ENCODE measurements at places on chromosomes 3 and 15.

- no peak for DNase-seq
Observed at GRCh38 chr15:92796161-92796611, 103.9 kb upstream of the CHD2 start.

GRCh38 chr3:49279376-49279775, 2.3 kb upstream of the C3orf62 start:
- DNase-seq, result no peak

DNA sequence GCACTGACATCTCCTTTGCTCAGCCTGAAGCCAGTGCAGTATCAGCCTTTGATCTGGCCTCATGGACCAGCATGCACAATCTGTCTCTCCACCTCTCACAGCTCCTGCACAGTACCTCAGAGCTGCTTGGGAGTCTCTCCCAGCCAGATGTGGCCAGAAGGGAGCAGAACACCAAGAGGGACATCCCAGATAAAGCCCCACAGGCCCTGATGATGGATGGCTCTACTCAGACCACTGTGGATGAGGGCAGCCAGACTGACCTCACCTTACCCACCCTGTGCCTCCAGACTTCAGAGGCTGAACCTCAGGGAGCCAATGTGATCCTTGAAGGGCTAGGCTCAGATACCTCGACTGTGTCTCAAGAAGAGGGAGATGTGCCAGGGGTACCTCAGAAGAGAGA, 44.4 kb downstream of the CDAN1 start:
- DNase-seq, result no peak

DNA sequence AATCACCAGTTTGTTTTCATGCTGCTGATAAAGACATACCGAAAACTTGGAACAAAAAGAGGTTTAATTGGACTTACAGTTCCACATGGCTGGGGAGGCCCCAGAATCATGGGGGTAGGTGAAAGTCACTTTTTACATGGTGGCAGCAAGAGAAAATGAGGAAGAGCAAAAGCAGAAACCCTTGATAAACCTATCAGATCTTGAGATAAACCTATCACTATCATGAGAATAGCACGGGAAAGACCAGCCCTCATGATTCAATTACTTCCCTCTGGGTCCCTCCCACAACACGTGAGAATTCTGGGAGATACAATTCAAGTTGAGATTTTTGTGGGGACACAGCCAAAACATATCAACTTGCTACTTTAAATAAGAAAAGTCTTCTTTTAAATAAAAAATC, 28.9 kb downstream of the CD200R1L start:
- DNase-seq, result no peak

DNA sequence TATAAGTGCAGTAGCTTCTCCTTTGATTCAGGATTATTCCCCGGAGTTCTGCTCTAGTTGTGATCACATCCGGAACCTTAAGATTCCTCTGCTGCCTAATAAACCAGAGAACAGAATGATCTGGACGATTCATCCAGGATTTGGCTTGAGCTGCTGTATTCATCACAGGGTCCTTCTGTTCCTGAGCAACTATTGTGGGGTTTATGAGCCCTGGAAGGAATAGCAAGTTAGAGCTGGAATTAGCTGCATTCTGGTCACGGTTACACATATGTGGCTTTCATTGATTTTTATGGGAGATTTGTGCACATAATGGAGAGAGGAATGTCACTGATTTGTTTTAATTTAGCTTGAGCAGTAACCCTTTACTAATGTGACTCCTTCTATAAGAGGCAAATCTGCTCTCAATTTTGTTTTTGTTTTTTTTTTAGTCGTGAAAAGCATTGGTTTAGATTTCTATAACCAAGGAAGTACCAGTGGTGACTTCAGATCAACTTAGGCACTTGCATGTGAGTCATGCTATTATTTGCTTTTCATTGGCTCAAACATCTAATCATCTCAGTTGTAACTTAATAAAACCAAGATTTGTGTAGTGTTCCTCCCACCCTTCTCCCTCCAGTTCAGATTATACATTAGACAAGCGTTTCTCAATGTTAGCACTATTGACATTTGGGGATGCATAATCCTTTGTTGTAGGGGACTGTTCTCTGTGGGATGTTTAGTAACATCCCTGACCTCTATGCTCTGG, 148.5 kb downstream of the OTOL1 start:
- no peak for DNase-seq

- no peak for DNase-seq
Observed at GRCh38 chr15:53591041-53591440, 168.4 kb downstream of the WDR72 start.

GRCh38 chr15:35206060-35206675, 121.1 kb upstream of the NANOGP8 start:
- no peak for DNase-seq

DNA sequence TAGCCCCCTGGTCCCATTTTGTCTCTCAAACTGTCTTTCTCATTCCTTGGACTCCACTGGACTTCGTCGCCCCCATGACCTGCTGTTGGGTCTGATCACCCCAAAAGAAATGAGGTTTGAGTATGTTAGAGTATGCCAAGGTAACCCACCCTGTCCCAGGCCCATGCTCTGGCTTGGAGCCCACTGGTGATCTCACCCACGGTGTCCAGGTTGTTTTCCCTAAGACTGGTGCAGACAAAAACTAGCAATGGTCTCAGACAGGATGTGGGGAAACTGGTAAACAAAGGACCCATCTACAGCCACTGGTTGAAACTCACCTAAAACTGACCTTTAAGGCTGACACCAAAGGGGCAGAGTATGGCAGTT, 38.9 kb downstream of the EFCAB12 start:
- DNase-seq, result no peak

DNA sequence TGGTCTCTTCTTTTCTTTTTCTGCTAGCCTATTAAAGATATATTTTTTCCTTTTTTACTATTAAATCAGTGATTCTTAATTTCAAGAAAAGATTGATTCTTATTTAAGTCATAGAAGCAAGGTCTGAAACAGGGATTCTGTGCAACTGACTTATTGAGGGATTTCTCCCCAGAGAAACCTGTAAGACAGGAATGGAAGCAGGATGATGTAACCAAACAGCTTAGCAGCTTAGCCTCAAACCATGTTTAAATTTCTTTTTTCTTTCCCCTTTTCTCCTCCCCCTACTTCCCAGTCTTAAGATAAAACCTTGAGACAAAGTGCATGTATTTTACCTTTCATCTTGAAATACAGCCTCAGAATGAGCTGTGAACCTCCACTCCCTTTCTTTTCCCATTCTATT, 322.8 kb downstream of the NEK10 start:
- no peak for DNase-seq

DNA sequence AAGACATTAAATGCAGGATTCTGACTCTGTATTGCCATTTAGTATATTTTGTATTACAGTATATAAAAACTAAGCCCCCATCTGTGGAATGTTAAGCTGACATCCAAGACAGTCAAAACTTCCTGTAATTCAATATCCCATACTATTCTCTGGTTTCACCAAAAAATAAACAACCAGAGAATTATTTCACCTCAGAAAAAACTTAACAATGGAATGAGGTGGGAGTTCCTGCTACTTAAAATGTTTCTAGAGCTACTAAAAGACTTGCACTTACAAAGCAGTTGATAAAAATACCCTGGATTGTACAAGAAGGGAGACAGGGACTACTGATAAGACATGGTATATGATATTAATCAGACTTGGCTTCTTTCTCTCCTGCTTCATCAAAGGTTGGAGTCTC, 8.3 kb downstream of the ARL13B start:
- no peak for DNase-seq

DNA sequence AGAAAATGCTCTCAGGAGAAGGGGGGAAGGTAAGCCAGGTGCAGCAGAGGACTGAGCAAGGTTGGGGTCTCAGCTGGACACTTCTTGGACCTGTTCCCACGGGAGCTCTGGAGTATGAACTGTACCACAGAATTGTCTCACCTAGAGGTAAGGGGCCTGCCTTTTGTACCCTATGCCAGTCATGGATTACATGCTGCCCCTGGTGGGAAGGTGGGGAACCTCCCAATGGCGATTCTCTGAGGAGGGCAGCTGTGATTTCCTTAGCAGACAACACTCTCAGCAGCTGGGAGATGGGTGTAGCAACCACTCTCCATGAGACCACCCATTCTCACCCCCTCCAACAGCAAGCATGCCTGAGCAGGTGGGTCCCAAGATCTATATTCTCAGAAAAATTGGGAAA, 329.4 kb upstream of the CTNNB1 start:
- no peak for DNase-seq

GRCh38 chr15:79923079-79923514, 26.3 kb upstream of the MTHFS start:
- peak; percentile 45 for DNase-seq

DNA sequence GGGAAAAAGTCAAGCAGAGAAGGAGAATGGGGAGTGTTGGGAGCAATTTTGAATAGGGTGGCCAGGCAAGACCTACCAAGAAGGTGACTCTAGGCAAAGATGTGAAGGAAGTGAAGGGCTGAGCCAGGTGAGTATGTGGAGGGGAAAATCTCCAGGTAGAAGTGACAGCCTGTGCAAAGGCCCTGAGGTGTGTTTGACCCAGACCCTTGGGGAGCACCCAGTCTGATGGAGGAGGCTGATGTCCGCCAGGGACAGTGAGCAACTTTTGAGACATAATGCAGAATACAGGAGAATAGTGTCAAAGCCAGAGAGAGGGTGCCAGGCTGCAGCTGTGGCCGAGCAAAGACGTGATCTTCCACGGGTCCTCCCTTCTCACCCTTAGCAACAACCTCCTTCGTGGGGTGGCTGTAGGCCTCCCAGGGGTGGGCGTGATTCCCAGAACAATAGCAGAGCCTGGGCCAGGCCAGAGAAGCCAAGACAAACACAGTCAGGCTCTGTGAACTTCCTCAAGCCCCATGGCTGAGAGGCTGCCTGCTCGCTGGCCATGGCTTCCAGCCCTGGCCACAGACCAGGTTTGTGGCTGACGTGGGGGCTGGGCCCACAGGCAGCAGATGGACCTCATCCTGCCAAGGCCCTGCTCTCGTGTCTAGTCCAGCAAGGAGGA, 58.1 kb downstream of the SLC6A6 start:
- DNase-seq, result peak; percentile 41

- peak; percentile 78 for DNase-seq
Observed at GRCh38 chr15:51736751-51737521, 519 bp downstream of the LYSMD2 start.

GRCh38 chr3:160703974-160704373, 27.0 kb downstream of the ARL14 start:
- no peak for DNase-seq

- DNase-seq, result no peak
Observed at GRCh38 chr3:155367506-155367905, 74.0 kb upstream of the STRIT1 start.

DNA sequence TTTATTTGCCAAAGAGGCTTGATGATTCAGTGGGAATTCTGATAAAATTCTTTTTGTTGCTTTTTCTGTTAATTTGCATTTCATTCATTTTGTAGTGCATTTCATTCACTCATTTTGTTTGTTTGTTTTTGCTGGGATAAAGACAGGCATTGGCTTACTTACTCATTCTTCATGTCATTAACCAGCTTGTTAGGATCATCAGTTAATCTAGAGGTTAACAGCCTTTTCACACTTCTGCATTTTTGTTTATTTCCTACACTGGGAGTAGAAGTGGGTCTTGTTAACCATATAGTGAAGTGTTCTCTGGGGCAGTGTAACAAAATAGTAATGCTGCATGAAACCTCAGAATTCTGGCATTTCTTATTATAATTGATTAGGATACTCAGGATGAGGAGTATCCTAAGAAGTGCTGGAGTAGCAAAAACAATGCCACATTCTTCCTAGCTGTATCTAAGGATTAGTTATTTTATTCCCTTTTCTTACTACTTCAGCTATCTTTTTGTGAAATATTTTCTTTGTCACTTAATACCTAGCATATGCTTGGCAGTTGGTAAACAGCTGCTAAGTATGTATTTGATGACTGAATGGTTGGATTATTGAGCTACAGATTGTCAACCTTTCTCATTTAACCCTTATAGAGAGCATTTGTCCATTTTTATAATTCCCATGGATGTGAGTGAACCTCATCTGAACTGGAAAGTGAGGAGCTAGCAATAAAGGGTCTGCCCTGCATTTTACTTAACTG, 135.7 kb upstream of the LRRFIP2 start:
- DNase-seq, result no peak

- no peak for DNase-seq
Observed at GRCh38 chr3:18423401-18424212, 1.5 kb downstream of the SATB1 start.

DNA sequence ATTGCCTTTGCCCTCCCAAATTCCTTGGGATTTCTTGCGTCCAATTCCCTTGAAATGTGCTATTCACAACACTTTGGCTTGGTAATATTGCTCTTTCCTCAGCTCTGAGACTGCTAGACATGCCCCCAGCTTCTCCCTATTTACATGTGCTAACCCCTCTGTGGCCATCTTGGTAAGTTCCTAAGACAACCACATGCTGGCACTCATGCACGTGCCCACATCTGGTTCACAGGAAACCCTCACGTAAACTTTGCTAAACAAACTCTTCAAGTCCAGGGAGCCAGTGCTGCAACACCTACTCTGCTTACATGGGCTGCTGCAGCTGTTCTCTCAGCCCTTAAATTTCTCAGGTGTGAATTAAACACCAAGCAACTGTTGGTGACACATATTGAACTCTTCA, 121.8 kb downstream of the ADAMTSL3 start:
- DNase-seq, result no peak

GRCh38 chr15:43492266-43492665, 690 bp downstream of the TP53BP1 start:
- no peak for DNase-seq

GRCh38 chr15:49637857-49638256, 17.0 kb downstream of the DTWD1 start:
- no peak for DNase-seq

GRCh38 chr3:174168538-174169254, 690.4 kb upstream of the NAALADL2 start:
- no peak for DNase-seq

GRCh38 chr3:61152071-61152470, 99.2 kb downstream of the FHIT start:
- no peak for DNase-seq

GRCh38 chr3:64163755-64164148, 61.5 kb downstream of the PRICKLE2 start:
- DNase-seq, result no peak

DNA sequence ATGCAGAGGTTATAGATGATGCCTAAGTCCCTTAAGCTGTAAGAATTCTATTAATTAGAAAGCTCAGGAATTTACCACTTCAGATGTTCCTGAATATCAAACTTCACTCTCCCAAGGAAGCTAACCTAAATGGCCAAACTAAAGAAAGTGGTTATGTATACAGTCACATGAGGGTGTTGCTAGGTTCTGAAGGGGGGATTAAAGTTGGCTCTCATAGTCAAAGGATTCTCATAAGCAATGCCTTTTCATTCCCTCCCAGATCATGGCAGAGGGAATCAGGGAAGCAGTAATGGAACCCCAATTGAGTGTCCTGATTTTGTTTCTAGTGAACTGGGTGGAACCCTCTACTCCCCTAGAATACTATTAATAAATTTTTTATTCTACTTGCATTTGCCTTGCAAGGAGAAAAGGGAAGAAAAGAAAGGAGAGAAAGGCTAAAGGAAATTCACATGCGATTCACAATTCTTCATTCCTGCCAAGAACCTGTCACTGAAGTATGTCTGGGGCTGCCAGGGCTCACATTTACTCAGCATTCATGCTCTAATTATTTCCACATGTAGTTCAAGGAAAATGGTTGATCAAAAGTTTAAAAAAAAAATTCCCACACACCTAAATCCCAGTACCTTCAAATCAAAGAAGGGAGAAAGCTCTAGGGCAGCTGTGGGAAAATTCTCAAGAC, 25.1 kb downstream of the FSTL1 start:
- no peak for DNase-seq
